ENCODE measurements at places on chromosomes 1 and 21.

DNA sequence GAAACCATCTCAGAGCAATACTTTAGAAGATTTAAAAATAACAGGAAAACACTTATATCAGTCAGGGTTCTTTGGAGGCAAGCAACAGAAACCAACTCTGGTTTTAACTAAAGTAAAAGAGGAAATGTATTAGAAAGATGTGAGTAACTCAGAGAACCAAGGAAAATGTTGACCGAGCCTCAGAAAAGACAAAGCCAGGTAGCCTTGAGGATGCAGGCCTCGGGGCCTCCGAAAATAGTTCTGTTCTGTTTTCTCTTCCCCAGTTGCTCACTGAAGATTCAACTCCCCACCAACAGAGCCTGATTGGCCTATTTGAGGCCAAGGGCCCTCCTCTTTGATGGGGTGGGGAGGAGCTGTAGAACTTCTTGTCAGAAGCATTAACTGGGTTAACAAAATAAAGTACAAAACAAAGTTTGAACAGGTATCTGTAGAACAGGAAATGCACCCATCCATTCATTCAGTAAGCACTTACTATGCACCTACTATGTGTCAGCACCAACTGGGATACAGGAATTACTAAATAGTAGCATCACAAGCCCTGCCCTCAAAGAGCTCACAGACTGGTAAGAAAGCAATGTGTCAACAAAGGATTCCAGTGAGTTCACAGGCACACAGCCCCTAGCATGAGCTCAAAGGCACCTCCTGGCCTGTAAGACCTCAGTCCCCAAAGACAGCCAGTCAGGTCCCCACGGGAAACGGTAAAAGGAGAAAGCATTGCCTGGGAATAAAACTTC, 12.6 kb downstream of the SLAMF8 start:
- no peak for DNase-seq

GRCh38 chr1:82346141-82346540, 545.4 kb downstream of the ADGRL2 start:
- DNase-seq, result no peak

- DNase-seq, result no peak
These were observed 62.6 kb upstream of the CLDN14 start for GRCh38 chr21:36542312-36543101.

- no peak for DNase-seq
These were observed 320.2 kb downstream of the ZP4 start for GRCh38 chr1:237570530-237570929.

DNA sequence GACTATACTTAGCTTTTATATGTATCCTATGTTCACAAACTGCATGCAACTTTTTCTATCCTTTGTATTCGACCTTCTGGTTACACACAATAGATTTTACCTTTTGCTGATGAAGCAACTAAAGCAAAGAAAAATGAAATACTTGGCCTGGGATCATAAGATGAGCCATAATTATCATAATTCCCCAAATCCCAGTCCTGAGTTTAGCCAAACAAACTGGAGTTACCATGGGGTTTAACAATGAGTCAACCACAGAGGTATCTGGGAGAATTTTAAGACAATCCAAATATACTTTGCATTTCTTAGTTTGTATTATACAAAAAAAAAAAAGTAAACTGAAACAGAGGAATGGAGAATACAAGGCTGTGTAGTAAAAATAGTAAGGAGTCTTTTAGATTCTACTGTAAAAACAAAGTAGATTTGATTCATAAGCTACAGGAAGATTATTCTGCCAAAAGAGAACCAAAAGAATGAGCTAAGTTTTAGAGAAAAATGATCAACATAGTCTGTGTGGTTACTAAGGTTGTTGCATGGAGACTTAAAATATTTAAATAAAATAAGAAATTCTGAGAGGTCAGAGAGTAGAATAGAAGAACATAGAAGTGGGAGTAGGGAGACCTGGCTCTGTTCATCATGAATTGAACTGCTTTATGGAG, 60.4 kb upstream of the GORAB start:
- no peak for DNase-seq

GRCh38 chr1:108897865-108898720, 21.3 kb downstream of the GPSM2 start:
- no peak for DNase-seq

- peak; percentile 10 for DNase-seq
These were observed 867 bp downstream of the PTGFRN start for GRCh38 chr1:116910379-116911187.

- DNase-seq, result no peak
These were observed 105.7 kb upstream of the TLR5 start for GRCh38 chr1:223248770-223249140.

GRCh38 chr1:29646161-29646775, 409.9 kb downstream of the PTPRU start:
- DNase-seq, result no peak

DNA sequence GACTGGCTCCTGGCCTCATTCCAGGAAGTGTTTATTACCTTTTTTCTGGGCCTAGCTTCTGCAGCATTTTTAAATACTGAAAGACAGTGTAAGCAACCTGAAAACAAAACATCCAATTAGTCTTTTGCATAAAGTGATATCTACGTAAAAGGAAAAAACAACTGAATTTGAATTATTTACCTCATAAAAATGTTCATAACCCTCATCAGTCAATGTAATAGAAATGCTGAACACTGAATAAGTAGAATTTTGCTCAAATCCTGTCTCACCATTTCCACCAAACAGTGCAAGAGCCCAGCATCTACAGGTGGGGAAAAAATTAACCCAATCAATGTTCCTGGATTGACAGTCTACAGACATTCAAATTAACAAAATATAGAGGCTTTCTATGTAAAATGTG, 64.0 kb downstream of the NRDC start:
- no peak for DNase-seq

DNA sequence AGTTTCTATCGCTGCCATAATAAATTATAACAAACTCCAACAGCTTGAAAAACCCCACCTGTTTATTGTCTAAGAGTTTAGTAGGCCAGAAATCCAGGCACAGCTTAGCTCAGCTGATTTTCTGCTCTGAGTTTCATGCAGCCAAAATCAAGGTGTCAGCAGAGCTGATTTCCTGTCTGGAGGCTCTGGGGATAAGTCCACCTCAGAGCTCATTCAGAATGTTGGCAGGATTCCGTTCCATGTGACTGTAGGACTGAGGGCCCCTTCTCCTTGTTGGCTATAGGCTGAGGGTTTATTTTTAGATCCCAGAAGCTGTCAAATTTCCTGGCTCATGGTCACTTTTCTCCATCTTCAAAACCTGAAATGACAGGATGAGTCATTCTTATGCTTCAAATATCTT, 91.6 kb upstream of the CHODL start:
- no peak for DNase-seq

DNA sequence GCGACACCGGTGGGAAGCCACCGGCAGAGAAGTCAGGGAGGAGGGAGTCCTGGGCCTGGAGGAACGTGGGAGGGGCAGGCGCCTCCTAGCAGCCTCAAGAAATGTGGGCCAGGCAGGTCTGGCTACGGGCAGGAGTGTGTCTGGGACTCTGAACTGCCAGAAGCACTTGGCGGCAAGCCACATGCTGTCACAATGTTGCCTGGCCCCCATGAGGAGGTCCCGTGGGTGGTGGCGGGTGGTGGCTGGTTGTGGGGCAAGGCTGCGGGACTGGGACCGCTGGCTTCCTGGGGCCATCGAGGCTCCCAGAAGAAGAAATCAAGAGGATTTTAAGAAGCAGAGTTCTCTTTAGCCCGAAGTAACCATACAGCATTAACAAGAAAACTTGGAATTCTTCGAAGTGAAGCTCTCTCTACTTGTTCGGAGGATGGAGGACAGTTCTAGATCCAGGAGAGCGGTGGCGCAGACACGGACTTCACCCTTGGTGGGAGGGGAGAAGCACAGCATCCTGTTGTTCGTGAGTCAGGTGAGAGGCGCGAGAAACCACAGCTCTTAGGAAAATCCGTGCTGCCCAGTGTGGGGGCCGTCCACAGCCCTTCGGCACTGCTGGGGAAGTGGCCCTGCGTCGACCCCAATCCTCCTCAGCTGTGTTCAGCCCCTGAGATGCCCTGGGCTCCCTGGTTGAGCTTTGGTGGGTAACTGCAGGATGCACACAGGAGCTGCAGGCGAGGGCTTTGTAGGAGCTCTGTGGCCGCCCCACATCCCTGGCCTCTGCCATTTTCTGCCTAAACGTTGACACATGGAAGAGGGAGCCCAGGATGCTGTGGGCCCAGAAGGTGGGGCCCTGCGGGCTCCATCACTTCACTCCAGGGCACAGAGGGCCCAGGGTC, 12.4 kb downstream of the SKI start:
- DNase-seq, result no peak

GRCh38 chr1:234932106-234932505, 196.5 kb downstream of the TOMM20 start:
- DNase-seq, result no peak

GRCh38 chr1:19315378-19316198, 3.5 kb downstream of the SLC66A1 start:
- no peak for DNase-seq

GRCh38 chr1:230392920-230393521, 33.1 kb downstream of the PGBD5 start:
- no peak for DNase-seq

GRCh38 chr1:235595079-235595478, 54.5 kb downstream of the GNG4 start:
- DNase-seq, result no peak

GRCh38 chr1:31400393-31400792, 12.6 kb upstream of the SERINC2 start:
- DNase-seq, result no peak

DNA sequence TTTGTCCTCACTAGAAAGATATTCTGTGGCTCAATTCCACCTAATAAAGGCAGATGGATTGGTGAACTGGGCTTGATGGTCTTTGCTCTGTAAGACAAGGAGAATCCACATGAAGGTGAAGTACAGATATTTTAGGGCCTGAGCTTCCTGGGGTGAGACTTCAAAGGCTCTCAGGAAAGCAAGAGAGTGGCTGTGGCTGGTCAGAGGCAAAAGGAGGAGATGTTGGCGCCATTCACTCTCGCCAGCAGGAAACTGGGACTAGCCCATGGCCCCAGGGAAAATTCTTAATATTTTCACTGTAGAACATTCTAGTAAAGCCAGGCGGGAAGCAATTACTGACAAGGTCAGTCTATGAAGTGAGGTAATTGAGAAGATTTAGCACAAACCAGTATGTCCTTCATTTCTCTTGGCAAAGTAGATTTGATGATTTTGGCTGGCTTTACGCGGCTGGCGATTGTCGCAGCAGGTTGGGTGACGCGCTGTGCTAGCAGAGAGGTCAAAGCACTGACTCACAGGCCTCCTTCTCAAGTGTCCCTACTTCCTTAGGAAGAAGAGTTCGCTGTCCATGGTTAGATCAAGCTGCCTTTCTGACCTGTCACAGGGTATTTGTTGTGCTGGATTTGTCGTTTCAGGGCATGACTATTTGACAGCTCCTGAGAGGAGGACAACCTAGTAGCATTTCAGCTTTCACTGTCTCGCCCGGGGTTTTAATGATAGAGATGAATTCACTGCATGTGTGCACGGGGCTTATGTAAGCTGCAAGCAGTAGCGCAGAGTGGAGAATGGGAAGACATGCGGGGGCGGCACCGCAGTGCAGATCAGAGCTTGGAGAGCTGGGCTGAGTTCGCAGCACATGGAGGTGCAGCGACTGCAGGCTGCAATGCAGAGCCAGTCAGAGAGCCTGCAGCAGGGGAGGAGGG, 32.7 kb downstream of the XCL1 start:
- DNase-seq, result no peak

DNA sequence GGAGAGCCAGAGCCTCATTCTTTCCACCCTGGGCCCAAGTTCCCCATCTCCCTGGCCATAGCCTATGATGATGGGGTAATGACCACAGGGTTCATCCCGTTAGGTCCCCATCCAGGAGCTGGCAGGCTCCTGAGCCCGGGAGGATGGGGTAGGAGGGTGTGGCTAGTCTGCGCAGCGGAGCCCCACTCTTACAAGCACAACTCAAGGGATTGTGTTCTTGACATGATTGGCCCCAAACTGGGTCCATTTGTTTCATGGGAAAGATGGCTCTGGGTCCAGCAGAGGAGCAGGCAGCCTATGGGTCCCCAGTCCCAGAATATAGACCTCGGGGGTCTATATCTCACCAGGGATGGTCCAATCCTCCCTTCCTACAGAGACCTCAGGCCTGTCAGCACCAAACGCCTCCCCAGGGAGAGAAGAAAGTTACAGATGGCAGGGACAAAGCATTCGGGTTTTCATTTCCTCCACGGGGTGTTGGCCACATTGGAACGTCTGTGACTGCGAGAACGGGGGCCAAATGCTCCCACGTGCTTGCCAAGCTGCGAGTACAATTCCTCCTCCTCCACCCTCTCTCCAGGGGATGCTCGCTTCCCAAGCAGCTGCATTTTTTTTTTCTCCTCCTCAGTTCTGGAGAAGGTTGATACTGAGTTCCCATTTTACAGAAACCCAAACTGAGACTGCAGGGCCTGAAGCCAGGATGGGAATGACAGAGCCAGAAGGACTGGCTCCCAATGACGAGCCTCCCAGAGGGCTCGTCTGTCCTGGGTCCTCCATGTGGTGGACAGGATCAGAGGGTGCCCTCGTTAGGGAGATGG, 71.0 kb downstream of the DHRS3 start:
- no peak for DNase-seq

GRCh38 chr1:25916460-25916859, 10.2 kb upstream of the STMN1 start:
- no peak for DNase-seq

DNA sequence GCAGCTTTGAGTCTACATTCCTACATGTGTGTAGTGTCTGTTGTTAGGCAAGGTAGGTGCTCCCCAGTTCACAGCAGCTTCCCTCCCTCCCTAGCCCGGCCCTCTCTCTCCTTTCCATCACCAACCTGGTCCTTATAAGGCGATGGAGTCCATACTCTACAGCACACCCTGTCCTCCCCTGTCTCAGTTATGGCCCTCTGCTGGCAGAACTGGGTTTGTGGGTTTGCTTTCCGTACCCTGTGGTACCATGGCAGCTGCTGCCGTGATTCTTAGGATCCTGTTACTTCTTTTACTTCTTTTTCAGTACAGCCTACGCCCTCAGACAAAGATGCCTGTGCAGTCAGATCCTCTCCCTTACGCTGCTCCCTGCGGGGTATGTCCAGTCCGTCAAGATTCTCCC, 31.7 kb downstream of the AK5 start:
- DNase-seq, result no peak

- DNase-seq, result no peak
These were observed 30.2 kb downstream of the RASAL2 start for GRCh38 chr1:178124115-178124514.

GRCh38 chr21:27425574-27425973, 458.7 kb upstream of the ADAMTS5 start:
- DNase-seq, result no peak

- no peak for DNase-seq
These were observed 13.5 kb downstream of the CRABP2 start for GRCh38 chr1:156691665-156692440.

GRCh38 chr1:246199086-246199645, 307.9 kb downstream of the SMYD3 start:
- no peak for DNase-seq

- no peak for DNase-seq
These were observed 202.0 kb upstream of the SNX7 start for GRCh38 chr1:98459486-98459870.

DNA sequence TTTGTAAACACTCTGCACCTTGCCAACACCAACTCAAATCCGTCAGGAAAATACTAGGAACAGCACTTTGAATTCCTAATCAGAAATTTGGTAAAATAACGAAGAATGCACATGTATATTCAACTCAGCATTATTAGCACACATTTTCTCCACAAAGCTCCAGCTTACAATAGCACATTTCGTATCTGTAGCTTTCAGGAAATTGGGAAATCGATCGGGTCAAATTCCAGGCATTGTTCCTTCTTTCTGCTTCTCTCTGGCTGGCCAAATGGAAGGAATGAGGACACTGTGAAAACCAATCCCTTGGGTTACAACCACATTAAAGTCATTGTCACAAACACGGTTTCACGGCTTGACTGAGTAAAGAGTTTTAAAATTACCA, 58.6 kb downstream of the NPHP4 start:
- DNase-seq, result no peak

GRCh38 chr1:203049077-203049476, 22.8 kb downstream of the PPFIA4 start:
- DNase-seq, result no peak

All from stimulated activated CD4-positive, alpha-beta T cell treated with anti-CD3 and anti-CD28 coated beads, Interleukin-1b, Interleukin-23, amount 100 ng/mL, for 1 hour (primary cell).